ENCODE measurements at places on chromosomes 3 and 15.

GRCh38 chr3:98525494-98525893 is 2.8 kb upstream of the CLDND1 start:
- no peak for DNase-seq

GRCh38 chr3:34284959-34285826 is 486.8 kb downstream of the PDCD6IP start:
- no peak for DNase-seq

GRCh38 chr15:26359855-26360254 is 413.0 kb downstream of the GABRB3 start:
- DNase-seq, result no peak

- peak; percentile 41 for DNase-seq
Observed at GRCh38 chr15:28975766-28976179, 90.0 kb downstream of the APBA2 start.

DNA sequence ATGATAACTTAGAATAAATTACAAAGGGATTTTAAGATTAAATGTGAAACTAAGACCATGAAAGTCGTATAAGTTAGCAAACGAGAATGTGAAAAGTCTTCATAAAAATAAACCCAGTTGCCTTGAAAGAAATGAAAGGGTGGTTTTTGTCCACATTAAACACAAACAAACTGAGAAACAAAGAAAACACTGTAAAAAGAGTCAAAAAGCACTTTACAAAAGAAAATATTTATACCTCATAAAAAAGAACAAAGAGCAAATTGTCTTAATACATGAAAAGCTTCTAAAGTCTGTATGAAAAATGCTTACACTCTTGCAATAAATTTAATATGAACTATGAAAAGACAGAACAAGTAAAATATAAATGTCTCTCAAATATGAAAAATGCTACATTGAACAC is 865.9 kb upstream of the CADM2 start:
- no peak for DNase-seq

GRCh38 chr3:24242012-24242698 is 252.5 kb downstream of the THRB start:
- no peak for DNase-seq

GRCh38 chr3:47096959-47097358 is 67.0 kb downstream of the SETD2 start:
- DNase-seq, result no peak

DNA sequence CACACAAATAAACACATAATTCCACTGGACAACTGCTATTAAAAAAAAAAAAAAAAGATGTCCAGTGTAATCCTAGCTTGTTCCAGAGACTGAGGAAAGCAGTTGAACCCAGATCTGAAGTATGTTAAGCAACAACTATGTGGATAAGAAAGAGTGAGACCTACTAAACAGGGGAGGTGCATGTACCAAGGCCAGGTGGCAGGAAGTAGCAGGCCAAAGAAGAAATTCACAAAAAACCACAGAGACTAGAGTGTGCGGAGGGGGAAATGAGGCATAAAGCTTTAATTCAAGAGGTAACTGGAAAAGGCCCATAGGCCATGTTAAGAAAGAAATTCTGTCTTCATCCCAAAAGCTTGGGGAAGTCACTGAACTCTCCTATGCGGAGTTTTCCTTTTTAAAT is 490.0 kb downstream of the NAALADL2 start:
- DNase-seq, result no peak
